Neuronal stem cell (in vitro differentiated cells): ENCODE measurements at places on chromosomes 12 and 14.

- DNase-seq = no peak
Observed at GRCh38 chr12:128449146-128449894, 182.3 kb downstream of the TMEM132C start.

- DNase-seq = no peak
Observed at GRCh38 chr12:55705782-55706402, 1.8 kb downstream of the ITGA7 start.

DNA sequence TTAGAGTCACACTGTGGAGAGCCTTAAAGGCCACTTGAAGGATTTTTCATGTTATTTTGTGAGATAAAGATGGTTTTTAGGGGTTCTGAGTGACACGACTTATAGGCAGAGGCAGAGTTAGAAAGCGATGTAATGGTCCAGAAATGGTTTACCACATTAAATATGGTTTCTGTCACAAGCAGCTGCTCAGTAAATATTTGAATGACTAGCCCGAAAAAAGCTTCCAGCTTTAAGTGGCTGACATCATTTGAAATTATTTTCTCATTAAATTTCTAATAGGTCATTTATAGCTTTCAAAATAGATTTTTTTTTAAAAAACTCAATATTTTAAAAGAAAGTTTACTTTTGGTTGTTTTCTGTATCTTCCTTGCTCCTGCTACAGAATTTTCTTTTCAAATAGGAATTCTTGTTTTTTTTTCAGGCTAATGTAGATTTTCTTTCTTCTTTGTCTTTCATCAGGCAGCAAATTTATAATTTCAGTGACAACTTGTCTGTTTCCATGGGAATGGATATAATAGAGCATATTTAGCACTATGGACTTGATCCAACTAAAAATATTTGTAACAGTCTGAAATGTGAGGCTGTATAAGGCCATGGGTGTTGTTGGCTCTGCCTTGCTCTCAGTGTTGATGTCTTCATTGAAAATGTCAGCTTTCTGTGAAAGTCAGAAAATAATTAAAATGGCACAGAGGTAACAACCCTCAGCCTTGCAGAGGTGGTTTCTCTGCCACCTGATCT, 700.0 kb downstream of the TMTC2 start:
- no peak for DNase-seq

GRCh38 chr12:98830657-98831056, 185.6 kb downstream of the APAF1 start:
- DNase-seq = no peak

DNA sequence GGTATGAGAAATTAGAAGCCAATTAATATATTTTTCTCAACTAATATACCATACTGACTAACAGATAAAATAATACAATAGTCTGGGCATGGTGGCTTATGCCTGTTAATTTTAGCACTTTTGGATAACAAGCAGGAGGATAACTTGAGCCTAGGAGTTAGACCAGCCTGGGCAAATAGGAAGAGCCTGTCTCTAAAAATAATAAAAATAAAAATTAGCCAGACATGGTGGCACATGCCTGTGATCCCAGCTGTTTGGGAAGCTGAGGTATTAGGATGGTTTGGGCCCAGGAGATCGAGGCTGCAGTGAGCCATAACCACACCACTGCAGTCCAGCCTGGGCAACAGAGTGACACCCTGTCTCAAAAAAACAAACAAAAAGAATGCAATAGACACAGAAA, 24.7 kb downstream of the KLHDC2 start:
- DNase-seq = no peak

DNA sequence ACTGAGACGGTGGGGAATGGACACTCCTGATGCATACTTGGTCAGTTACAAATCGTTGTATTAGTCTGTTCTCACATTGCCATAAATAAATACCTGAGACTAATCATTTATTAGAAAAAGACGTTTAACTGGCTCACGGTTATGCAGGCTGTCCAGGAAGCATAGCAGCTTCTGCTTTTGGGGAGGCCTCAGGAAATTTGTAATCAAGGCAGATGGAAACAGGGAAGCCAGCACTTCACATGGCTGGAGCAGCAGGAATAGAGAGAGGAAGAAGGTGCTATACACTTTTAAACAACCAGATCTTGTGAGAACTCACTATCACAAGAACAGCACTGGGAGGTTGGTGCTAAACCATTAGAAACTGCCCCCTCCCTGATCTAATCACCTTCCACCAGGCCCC, 418.2 kb downstream of the FLRT2 start:
- no peak for DNase-seq
